ENCODE measurements at places on chromosomes 1 and 21.

- DNase-seq: peak; percentile 23
Measured at GRCh38 chr21:44614961-44615391, 3.1 kb downstream of the KRTAP10-8 start.

GRCh38 chr1:46535063-46535462 lies 16.4 kb downstream of the KNCN start:
- no peak for DNase-seq

- no peak for DNase-seq
Measured at GRCh38 chr1:236681219-236681618, 5.1 kb upstream of the ACTN2 start.

GRCh38 chr1:90295534-90295933 lies 300.6 kb downstream of the ZNF326 start:
- DNase-seq: no peak

GRCh38 chr1:224266915-224267856 lies 62.8 kb downstream of the NVL start:
- no peak for DNase-seq

GRCh38 chr1:162906485-162906884 lies 45.5 kb upstream of the CCDC190 start:
- DNase-seq: no peak

DNA sequence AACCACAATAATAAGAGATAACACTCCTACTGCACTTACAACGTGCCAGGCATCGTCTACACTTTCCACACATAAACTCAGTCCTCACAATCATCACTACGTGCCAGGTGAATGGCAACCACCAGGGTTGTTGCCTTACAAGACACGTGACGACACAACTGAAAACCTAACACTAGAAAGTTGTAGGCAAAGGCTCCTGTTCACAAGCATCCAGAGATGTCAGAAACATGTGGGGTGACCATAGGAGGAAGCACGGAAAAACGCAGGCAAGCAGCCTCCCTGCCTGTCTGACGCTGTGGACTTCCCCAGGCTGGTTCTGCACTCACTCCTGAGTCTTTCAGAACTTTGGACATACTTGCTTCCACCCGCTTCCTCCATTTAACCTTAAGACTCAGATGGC lies 7.0 kb downstream of the CAPZB start:
- no peak for DNase-seq

DNA sequence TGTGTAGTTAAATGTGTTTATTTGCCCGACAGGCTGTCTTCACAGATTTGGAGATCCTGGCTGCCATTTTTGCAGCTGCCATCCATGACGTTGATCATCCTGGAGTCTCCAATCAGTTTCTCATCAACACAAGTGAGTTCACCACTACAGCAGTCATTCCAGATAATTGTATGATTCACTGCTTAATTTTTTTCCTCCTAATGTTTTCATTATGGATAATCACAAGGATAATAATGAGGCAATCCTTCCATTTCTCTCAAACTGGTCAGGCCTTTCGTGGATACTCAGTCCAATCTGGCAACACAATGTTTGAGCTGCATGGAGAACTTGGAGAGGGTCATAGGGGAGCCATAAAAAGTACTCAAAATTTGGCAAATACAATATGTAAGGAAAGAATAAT lies 168.3 kb upstream of the SGIP1 start:
- no peak for DNase-seq

GRCh38 chr1:32676945-32677344 lies 25.6 kb downstream of the SYNC start:
- DNase-seq: no peak

GRCh38 chr1:162141281-162142054 lies 72.0 kb downstream of the NOS1AP start:
- DNase-seq: no peak

GRCh38 chr21:46131838-46132651 lies 23.3 kb downstream of the FTCD start:
- no peak for DNase-seq

GRCh38 chr1:54297596-54298283 lies 97.8 kb downstream of the MRPL37 start:
- DNase-seq: no peak

GRCh38 chr1:96842215-96842614 lies 120.6 kb downstream of the PTBP2 start:
- no peak for DNase-seq

DNA sequence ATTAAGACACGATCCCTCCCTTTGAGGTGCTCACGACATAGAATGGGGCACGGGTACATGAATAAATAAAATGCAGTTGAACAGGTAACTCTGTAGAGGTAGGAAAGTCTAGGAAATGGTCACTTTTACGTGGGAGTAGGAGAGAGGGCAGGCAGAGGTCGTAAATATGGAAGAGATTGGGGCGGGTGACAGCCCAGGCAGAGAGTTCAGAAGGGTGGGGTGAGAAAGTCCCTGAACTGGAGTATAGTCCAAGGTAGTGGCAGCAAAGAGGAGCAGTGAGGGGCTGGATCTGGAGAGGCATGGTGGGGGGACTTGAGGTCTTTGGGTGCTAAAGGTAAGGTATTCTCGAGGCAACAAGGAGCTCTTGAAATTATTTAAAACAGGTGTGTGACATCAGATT lies 147.9 kb downstream of the C1orf21 start:
- DNase-seq: no peak

- DNase-seq: no peak
Measured at GRCh38 chr1:25809929-25810328, 9.8 kb upstream of the MTFR1L start.

- DNase-seq: no peak
Measured at GRCh38 chr1:116127123-116127847, 16.1 kb downstream of the MAB21L3 start.

GRCh38 chr1:108357802-108358201 lies 92.3 kb upstream of the NBPF6 start:
- DNase-seq: no peak

GRCh38 chr1:237507005-237507404 lies 383.7 kb downstream of the ZP4 start:
- DNase-seq: no peak

- DNase-seq: no peak
Measured at GRCh38 chr1:210653771-210654170, 325.1 kb downstream of the HHAT start.

DNA sequence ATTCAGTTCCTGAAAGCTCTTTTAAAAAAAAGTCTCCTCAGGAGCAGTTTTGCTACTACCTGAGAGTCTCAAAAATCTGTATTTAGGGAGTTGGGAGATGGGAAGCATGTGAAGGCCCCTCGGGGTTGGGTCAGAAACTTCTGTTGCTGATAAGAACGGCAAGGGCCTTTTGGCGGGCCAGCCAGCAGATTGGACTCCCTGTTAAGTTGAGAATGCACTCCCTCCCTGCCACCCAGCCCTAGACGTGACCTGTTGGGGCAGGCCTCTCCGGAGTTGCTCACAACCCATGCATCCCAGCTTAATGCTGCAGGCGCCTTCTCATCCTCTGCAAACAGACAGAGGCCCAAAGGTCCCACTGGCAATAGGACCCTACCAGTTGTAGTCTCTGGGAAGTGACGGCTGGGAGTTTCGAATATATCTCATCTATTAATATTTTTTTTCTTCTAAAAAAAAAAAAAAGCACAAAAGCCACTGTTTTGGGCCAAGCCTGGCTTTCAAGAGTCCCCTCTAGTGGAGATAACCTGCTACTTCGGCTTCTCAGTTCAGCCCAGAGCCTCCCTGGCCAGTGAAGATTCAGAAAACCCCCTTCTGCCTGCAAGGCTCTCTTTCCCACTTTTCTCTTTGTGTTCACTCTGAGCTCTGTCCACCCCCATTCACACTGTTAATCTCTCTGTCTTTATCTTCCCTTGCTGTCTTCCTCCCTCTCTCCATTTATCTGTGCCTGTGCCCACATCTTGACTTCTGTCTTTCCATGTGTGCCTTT lies 5.3 kb downstream of the PLXNA2 start:
- DNase-seq: peak; percentile 53

DNA sequence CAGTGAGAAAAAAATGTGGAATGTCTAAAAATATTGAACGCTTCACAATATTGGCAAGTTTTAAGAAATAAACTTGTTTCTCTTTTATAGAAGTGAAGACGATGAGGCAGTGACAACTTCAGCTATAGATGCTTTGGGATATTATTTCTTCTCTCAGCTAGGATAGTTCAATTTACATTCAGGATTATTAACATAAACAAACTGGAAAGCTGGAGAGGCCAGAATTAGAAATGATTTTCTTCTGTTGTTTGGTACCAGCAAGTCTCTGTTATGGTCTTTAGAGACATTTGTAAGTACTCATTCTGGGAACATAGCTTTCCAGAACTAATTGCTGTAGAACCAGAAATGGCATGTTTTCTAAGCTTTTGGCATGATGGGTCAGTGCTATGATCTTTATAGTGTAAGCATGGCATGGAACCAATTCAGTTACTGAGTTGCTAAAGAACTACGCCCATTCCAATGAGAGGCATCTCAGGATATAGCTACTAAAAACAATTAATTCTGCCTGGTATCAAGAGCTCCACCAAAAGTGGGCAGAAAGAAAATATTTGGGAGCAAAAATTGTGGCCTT lies 599.5 kb upstream of the B3GALT2 start:
- DNase-seq: no peak

DNA sequence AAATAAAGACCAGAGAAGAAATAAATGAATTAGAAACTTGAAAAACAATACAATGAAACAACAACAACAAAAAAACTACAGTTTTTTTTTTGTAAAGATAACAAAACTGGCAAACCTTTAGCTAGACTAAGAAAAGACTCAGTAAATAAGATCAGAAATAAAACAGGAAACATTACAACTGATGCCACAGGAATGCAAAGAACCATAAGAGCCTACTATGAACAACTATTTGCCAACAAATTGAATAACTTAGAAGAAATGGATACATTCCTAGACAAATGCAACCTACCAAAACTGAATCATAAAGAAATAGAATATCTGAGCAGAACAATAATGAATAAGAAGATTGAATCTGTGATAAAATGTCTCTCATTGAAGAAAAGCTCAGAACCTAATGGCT lies 742.0 kb downstream of the ADGRL2 start:
- DNase-seq: no peak

DNA sequence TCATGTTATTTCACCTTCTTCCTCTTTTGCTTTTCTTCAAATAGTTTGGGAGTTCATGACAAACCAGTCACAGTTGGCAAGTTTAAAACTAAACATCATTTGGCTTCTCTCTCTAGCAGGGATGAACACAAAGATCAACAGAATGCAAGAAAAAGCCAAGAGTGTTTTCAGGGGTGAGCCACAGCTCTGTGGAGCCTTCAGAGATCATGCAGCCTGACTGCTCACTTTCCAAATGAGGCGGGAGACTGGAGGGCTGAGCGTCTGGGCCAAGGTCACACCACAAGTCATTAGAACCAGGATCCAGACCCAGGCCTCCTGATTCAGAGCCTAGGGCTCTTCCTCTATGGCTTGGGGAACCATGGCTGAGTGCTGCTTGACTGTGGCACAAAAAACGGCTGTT lies 2.7 kb downstream of the DPT start:
- no peak for DNase-seq

DNA sequence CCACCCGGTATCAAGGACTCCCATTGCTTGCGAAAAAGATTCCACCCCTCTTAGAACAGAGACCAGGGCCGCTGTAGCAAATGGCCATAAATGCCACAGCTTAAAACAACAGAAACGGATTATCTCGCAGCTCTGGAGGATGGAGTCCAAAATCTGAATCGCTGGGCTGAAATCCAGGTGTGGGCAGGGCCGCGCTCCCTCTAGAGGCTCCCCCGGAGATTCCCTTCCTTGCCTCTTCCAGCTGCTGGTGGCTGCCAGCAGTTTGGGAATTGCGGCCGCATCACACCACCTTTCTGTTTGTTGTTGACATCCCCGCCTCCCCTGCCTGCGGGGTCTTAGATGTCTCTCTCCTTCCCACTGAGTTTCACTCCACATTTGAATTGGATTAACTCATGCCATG lies 15.6 kb downstream of the PDE9A start:
- no peak for DNase-seq

GRCh38 chr1:200150721-200151120 lies 123.2 kb downstream of the NR5A2 start:
- DNase-seq: no peak

DNA sequence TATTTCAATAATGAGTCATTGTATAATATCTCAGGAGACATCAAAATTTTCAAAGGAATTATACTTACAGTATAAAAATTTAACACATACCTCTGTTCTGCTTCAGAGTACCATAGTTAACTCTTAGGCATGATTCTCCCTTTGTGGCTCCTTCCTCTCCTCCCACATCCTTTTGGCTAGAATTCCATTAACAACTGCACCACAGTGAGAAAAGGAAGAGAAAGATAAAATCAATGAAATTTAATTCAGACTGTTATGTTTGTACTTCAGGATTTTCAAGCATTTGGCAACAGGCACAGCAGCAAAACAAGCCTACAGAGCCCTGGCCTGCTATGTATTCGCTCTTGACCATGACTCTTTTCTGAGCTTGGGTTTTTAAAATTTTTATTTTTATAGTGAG lies 57.2 kb upstream of the SGIP1 start:
- DNase-seq: no peak

- no peak for DNase-seq
Measured at GRCh38 chr1:223558512-223558911, 107.0 kb downstream of the CAPN8 start.

DNA sequence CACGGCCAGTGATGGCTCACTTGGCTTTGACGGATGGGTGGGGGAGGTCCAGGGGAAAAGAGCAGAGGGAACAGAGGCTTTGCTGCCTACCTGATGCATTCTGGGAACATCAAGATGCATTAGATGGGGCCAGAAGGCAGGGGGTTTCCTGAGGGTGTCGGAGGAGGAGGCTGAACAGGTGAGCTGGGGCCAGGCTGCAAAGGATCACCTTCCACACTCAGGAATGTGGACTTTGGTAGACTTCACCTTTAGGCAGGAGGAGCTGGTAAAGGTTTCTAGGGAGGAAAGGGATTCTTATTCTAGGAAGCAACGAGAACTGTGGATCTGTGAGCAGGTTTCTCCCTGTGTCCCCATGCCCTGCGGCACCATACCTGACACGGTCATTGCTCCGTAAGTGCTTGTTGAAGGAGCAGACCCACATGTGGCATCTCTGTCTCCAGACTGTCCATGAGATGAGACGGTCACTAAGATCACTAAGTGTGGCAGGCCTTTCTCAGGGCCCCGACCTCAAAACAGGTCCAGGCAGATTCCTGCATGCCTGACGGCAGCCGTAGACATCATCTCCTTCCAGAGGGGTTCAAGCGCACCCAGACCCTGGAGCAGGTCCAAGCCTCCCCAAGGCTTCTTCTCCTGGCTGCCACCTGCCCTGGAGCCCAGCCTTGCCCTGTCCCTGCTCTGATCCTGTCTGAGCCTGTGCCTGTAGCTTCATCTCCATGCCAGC lies 89.1 kb upstream of the SLC25A33 start:
- DNase-seq: no peak

GRCh38 chr1:99673315-99673714 lies 27.4 kb downstream of the PALMD start:
- DNase-seq: no peak

- no peak for DNase-seq
Measured at GRCh38 chr1:31221072-31221471, 18.6 kb downstream of the NKAIN1 start.

- DNase-seq: no peak
Measured at GRCh38 chr1:233333086-233333485, 5.6 kb downstream of the MAP3K21 start.

GRCh38 chr1:150110116-150110515 lies 39.6 kb upstream of the PLEKHO1 start:
- no peak for DNase-seq
